ENCODE measurements at places on chromosomes 5 and 9.

DNA sequence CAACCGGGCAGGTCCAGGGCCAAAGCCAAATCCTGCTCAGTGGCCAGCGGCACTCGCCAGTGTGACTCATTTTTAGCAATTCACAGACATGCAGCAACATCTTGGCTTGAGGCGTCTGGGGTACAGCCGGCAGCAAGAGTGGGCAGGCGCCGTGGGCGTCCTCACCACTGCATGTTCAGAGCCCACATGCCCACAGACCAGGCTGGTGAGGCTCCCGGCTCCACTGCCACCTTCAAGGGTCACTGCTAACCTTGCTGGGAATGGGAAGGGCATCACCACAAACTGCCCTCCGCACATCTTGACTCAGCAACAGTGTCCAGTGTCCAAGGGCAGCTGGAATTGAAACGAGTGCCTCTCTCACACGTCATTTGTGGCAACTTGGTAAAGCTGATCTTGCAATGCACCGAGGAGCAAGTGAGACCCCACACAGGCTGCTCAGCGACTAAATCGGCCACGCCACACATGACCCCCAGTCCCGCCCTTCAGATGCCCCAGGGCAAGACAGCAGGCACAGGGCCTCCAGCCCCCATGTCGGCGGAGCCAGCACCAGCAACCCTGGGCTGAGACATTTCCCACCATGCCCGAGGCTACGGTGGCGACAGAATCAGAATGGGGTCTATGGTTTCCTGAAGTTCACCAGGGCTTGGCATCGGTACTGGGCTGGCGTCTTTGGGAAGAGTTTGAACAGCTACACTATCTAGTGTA, 140.3 kb downstream of the ROR2 start:
- DNase-seq, result no peak

GRCh38 chr5:91419571-91420537, 36.7 kb upstream of the ARRDC3 start:
- DNase-seq, result peak; percentile 67

GRCh38 chr9:132042324-132042723, 37.3 kb downstream of the MED27 start:
- no peak for DNase-seq

DNA sequence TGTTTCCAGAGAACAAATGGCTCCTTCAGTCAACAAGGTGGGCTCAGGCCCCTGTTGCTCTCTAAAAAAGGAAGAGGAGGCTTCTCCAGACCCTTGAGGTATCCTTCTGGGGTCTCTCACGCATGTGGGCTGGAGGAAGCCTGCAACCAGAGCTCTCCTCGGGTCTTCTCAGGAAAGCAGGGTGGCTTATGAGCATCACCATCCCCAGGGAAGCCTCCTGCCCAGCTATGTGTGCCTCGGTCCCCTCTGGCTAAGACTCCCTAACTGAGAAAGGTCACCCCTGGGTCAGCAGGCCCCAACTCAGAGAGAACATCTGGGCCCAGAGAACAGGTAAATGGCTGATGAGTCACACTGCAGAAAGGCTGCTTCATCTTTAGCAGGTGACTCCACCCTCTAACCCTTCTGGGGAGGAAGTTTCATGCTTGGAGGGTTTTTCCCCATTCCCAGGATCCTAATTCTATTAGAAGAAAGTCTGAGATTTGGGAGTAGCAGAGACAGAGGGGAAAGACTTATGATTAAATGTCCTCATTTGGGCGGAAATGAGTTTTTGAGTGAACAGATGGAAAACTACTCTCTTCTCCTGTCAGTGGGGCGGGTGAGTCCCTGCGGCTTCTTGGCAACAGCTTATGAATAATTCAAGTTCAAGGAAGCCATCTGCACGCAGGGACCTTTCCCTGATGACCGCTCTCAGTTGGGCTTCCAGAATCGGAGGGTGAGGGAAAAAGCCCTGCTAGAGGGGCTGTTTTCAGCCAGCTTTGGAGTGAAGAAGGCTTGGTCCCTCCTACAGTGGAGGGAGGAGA, 41.9 kb downstream of the TGFBI start:
- no peak for DNase-seq

DNA sequence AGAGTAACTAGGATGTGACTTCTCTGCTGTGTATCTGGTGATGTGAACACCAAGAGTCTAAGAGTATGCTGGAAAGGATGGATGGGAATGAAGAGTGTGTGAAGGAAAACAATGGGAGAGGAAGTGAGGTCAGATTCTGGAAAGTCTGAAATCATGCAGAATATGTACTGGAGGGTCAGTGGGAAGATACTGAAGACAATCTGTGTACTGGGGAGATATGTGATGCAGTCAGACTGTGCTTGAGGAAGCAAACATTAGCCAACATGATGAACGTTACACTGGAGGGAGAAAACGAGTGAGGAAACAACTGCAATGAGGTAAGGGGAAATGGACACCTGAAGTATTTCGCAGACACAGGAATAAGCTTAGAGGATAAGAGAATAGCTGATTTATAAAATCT, 105.7 kb downstream of the NR3C1 start:
- DNase-seq, result no peak

- no peak for DNase-seq
These were observed 30.1 kb upstream of the TENT2 start for GRCh38 chr5:79582186-79582585.

GRCh38 chr9:93819905-93820304, 135.2 kb downstream of the BARX1 start:
- no peak for DNase-seq

- DNase-seq, result no peak
These were observed 15.5 kb downstream of the GNA14 start for GRCh38 chr9:77632652-77633051.

DNA sequence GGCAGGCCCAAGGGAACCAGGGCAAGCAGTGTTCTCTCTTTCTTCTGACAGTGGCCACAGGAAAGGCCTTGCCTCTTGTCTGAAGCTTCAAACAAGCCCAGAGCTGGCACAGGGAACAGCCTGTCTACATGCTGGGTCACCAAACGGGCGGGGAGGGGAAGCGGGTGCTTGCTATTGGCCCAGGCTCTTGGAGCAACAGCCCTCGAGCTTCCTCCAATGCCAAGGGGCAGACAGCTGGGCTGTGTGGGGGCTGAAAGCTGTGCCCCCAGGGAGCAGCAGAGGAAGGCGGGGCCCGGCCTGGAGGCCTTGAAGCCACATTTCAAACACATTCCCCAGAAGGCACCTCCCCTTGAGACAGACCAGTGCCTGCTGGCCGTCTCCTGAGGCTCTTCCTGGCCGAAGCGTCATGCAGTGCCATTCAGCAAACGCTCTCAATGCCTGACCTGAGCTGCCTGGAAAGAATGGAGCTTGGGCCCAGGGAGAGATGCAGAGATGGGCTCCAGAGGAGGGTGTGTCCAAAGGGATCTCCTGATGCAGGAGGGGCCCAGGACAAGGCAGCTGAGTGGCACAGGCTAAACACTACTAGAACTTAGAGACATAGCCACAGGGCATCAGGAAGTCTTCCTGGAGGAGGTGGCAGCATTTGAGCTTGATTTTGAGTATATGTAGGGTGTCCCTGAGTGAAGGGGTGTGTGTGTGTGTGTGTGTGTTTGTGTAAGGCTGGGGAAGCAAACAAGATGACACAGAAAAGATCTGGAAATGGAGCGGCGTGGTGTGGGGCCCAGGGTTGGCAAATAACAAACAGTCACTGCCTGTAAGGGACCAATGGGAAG, 2.5 kb downstream of the FIBCD1 start:
- no peak for DNase-seq

- no peak for DNase-seq
These were observed 95.7 kb downstream of the ENC1 start for GRCh38 chr5:74544811-74545210.

DNA sequence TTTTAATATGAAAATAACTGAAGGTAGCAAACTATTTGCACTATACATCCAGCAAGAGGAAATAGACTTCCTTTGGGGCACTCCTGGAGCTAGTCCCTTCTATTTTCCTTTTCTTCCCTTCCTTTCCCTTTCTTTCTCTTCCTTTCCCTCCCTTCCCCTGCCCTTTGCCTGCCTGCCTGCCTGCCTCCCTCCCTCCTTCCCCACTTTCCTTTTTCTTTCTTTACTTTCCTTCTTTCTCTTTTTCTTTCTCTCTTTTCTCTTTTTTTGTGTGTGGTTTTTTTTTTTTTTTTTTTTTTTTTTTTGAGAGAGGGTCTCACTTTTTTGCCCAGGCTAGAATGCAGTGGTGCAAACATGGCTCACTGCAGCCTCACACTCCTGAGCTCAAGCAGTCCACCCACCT, 17.3 kb upstream of the CXXC5 start:
- DNase-seq, result no peak

DNA sequence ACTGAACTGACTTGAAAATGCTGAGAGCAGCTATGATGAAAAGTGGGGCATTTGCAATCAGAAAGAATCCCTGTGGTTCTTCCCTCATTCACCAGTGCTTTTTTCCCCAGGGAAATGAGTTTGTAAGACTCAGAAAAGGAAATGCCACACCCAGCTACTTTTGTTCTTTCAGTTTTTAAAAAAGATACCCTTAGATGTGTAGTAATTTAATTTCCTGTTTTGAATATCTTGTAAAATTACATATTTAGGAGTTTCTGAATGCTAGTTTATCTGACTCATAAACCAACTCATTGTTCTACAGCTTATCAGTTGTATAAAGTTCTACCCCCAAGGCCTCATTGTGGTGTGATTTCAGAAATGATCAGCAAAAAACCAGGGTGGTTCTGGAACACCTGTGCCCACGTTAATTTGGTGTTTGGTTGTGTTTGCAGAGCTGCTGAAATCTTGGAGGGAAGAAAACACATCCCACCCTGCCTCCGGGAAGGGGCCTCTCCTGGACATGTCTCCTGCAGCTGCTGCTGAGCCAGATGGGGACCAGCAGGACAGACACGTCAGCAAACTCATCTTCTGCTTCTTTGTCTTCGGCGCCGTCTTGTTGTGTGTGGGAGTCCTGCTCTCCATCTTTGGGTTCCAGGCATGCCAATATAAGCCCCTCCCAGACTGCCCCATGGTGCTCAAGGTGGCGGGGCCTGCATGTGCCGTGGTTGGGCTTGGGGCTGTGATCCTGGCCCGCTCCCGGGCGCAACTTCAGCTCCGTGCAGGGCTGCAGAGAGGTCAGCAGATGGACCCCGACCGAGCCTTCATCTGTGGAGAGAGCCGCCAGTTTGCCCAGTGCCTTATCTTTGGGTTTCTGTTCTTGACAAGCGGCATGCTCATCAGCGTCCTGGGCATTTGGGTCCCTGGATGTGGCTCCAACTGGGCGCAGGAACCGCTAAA, 2.8 kb downstream of the TMEM171 start:
- DNase-seq, result no peak

DNA sequence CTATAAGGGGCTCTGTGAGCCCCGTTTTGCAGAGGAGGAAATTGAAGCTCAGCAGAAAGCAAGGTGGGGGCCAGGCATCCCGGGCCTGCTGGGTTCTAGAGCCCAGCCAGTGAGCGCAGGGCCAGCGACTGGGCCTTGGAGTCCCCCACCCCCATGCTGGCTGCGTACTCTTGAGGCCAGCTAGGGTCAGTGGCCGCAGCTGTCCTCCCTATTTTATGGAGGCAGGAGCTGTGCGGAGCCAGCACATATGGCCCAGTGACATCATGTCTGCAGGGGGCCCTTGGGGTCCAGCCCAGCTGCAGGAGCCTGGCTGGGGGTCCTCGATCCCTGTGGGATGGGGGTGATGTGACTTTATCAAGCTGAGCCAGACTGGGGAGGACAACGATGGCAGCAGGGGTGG, 71.3 kb downstream of the HMCN2 start:
- no peak for DNase-seq

- no peak for DNase-seq
These were observed 637.8 kb upstream of the WWC1 start for GRCh38 chr5:167653645-167654106.

GRCh38 chr5:36606428-36607113, at the start of gene SLC1A3:
Gene SLC1A3, plus strand, starts transcription at chr5:36606606. Its CDS starts 1,818 bp downstream, at chr5:36608424.
- DNase-seq, result peak; percentile 8

DNA sequence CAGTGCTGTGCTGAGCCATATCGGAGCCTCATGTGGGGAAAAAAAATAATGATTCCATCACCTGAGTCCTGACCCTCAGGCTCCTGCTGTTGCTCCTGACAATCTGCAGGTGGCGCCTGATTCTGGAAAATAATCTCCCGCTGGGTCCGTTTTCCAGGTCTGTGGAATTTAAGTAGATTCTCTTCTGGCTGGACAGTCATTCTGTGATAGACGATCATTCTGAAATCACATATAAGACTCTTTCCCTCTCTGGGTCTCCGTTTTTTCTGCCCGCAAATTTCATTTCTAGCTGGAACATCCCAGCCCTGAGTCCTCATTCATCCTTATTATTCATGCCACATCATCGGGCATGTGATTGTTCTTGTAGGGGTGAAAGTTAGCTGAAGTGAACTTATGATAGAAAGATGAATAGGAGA, 22.1 kb upstream of the STXBP1 start:
- no peak for DNase-seq

- no peak for DNase-seq
These were observed at the start of gene ELAVL2 for GRCh38 chr9:23826120-23826629. Gene ELAVL2, minus strand, starts transcription at chr9:23826240. Its CDS starts 64,006 bp downstream, at chr9:23762234.

GRCh38 chr5:150227606-150228273, 37.9 kb downstream of the SLC6A7 start:
- no peak for DNase-seq

DNA sequence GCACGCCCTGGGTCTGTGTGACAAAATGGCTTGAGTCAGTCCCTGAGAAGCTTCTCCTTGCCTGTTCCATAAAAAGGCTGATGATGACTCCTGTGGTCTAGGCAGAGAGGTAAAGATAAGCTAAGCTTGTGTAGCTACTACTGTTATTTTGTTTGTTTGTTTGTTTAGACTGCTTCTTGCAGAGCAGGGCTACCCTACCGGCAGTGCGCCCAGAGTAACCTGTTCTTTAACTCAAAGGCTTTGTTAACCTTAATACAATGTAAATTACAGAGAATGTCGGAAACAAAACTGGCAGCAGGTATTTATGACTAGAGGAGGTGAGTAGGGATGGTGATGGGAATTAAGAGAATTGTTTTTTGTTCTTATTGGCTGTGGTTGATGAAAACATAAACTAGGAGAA, 87.6 kb downstream of the F2RL2 start:
- no peak for DNase-seq

- no peak for DNase-seq
These were observed 228.7 kb upstream of the NR4A3 start for GRCh38 chr9:99592834-99593574.

- no peak for DNase-seq
These were observed 323.6 kb downstream of the HCN1 start for GRCh38 chr5:45372629-45373028.

GRCh38 chr9:75891771-75892215, 1.3 kb downstream of the PCSK5 start:
- peak; percentile 14 for DNase-seq

DNA sequence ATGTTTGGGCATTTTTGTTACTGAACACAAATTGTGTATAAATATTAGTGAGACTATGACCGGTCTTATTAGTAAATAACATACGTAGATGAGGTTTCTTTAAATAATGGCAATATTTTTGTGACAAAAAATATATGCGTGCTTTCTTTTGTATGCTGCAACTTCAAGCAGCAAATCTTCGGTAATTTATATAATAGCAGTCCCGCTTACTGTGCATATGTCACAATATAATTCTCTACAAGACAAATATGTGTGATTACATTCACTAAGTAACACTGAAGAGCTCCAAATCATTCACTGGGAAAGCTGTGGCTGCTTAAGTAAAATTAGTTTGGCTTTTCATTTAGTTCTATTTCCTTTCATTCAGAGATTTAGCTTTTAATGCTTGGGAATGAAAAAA, 376.0 kb downstream of the CYLC2 start:
- no peak for DNase-seq

Data from stimulated activated CD4-positive, alpha-beta T cell treated with anti-CD3 and anti-CD28 coated beads, TNF-alpha, amount 100 ng/mL, for 24 hours (primary cell).